ENCODE measurements at places on chromosomes 13 and 19.
A peak's percentile ranks its signal among the peaks of the same experiment; 100 is the strongest.

DNA sequence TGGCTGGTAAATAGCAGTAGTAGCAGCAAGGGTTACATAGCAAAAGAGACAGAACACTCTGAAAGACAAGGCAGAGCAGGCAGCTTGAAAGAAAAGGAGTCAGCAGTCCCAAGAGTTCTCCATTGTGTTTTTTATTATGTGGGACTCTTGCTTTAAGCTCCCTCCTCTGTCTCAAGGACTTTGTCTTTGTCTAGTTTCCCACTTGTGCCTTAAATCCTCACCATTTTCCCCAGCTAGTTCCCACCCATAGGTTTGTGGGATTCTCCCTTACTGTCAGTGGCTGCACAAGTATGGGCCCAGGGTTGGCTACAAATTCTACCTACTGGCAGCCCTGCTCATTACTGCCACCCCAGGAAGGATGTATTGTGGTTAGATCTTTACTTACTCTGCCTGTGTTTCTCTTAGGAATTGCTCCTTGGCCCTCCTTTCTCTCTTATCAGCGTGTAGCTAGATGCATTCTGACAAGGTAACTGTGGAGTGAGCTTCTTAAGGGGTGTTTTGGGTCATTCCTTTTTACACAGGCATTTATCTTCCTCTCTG is 413.4 kb upstream of the PCDH9 start:
- DNase-seq = no peak

DNA sequence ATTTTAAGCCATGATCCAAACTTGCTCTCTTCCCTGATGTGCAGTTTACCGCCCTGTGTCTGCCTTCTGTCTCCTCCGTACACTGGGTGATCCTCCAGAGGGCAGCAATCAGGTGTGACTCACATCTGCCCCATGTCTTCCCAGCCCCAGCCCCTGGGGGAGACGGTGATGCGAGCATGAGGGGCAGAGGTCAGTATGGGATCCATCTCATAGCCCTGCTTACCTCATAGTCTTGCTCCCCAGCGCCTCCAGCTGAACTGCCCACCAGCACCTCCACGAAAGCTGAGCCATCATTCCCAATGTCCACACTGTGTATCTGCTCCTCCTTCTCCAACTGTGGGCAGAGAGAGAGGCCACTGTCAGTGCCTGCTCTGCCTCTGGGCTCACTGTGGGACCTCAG is 14.6 kb downstream of the XRCC1 start:
- DNase-seq = no peak

- DNase-seq = no peak
These were observed 82.3 kb downstream of the RNASEH2B start for GRCh38 chr13:50991579-50992521.

GRCh38 chr19:33796164-33796875 is at the start of gene KCTD15:
KCTD15 (plus strand) TSS chr19:33796870; CDS start chr19:33800455, 3,585 bp downstream.
- DNase-seq = no peak

DNA sequence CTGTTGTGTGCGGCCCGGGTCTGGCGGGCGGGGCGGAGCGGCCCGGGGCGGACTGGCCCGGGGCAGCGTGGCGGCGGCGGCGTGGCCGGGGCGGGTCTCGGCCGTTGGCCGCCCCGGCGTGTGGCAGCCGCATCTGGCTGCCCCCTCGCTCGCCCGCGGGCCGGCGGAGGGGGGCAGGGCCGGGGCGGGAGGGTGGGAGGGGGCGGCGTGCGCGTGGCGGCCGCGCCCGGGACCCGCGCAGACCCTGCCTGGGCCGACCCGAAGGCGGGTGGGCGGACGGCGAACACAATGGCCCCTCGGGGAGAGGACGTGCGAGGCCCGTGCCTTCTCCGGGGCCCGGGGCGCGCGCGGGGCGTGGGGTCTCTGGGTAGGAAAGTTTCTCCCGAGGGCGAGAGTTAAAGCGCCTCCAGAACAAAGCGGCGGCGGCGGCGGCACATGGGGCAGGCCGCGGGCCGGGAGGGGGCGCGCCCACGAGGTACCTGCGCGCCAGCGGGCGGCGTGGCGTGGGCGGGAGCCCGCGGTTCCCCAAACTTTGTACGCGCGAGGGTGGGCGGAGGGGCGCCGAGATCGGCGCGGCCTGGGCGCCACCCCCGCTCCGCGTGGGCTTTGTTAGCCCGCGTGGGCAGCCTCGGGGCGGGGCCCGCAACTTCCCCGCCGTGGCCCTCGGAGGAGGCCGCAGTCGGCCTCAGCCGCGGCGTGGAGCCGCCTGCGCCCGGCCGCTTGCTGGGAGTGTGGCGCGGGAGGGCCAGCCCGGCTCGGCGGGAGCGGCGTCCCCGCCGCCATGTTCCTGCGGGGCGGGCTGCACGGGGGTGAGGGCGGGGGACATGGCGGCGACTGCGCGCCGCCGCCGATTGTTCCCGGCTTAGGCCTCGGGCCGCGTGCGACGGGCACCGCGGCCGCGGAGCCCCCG is 764 bp downstream of the MIR17HG start:
- peak; percentile 19 for DNase-seq

GRCh38 chr13:30618186-30618929 is 638 bp downstream of the USPL1 start:
- no peak for DNase-seq

GRCh38 chr13:111614009-111614408 is 293.6 kb downstream of the TEX29 start:
- DNase-seq = no peak

GRCh38 chr19:38437917-38438316 is 4.4 kb downstream of the RYR1 start:
- DNase-seq = no peak

GRCh38 chr13:74111399-74111798 is 22.8 kb downstream of the KLF12 start:
- DNase-seq = no peak

GRCh38 chr13:93216122-93216521 is 10.5 kb upstream of the GPC6 start:
- no peak for DNase-seq

- peak; percentile 58 for DNase-seq
These were observed 3.7 kb upstream of the SPIB start for GRCh38 chr19:50414864-50415660.

DNA sequence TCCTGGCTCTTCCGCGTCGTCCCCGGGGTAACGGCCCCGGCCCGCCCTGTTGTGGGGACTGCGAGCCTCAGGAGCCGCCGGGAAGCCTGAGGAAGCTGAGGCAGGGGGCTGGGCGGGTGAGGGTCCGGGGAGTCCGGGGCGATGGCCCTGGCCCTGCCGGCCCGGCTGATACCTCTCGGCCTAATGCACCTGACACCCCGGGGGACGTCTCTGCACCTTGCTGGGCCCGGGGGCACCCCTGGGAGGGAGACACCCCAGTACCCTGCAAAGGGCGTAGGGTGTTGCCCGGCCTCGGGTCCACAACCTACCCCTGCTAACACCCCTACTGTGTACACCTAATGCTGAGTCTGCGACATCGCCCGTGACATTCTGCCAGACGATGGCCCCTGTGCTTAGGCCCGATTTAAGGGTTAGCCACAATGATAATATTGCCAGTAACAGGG is 410 bp downstream of the PIN1 start:
- DNase-seq = no peak

Data from activated T-helper 1 cell treated with anti-CD3 and anti-CD28 coated beads, Interleukin-2, amount 50 U/mL, for 16 hours (primary cell).